Stimulated activated CD4-positive, alpha-beta T cell treated with anti-CD3 and anti-CD28 coated beads, Interleukin-4, amount 100 ng/mL, for 4 hours (primary cell): ENCODE measurements at places on chromosomes 1 and 21.

DNA sequence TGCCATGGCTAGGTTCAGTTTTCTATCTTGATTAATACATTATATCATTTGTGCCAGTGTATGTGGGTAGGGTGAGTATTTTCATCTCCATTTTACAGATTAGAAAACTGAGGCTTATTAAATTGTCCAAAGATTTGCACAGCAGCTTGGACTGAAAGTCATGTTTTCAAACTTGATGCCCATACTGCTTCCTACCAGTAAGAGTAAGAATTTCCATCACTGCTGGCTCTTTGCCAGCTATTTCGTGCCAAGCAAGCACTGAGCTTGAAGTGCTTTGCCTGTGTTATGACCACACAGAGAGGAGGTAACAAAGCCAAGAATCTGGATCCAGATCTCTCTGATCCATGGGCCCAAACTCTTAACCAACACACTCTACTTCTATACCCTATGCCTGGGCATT, 295.0 kb downstream of the VAV3 start:
- DNase-seq = no peak

DNA sequence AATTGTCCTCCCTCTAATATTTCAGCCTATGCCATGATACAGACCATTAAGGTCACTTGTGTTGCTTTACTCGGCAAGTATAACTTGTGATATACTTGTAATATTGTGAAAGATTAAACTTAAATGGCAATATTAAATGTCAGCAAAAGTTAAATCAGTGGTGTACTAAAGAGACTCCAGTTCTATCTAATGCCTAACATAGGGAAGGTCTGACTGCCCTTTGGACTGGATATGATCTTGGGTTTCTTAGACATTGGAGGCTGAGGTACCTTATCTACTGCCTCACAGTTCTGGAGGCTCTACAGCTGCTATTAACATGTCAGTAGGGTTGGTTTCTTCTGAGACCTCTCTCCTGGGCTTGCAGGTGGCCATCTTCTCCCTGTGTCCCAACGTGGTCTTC, 89.9 kb downstream of the MT1HL1 start:
- DNase-seq = no peak

GRCh38 chr1:66938613-66939012, 13.8 kb downstream of the MIER1 start:
- DNase-seq = no peak

- DNase-seq = no peak
Observed at GRCh38 chr1:1899266-1899966, 8.5 kb upstream of the GNB1 start.

GRCh38 chr1:30323841-30324240, 399.5 kb downstream of the MATN1 start:
- DNase-seq = no peak

DNA sequence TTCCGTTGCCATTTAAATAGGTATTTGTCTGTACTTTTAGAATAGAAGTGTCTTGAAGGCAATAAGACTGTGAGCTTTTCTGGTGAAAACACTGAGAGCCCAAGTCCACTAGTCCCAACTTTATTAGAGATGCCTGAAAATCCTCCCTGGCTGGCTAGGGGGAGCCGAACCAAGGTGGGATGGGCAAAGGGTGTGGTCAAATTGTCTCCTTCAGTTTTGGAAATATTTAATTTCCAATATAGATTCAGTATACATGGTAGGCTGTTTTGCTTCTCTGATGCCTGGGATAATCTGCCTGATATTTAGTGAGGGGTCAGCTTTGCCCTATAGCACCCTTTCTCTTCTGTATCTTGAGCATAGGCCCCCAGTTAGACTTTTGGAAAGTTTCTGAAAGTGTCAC, 3.5 kb downstream of the ROR1 start:
- DNase-seq = no peak

- DNase-seq = no peak
Observed at GRCh38 chr1:161074676-161075368, 5.1 kb upstream of the ARHGAP30 start.

GRCh38 chr1:8858888-8859706, 19.4 kb downstream of the ENO1 start:
- DNase-seq = no peak
